ENCODE measurements at places on chromosomes 7 and 10.

DNA sequence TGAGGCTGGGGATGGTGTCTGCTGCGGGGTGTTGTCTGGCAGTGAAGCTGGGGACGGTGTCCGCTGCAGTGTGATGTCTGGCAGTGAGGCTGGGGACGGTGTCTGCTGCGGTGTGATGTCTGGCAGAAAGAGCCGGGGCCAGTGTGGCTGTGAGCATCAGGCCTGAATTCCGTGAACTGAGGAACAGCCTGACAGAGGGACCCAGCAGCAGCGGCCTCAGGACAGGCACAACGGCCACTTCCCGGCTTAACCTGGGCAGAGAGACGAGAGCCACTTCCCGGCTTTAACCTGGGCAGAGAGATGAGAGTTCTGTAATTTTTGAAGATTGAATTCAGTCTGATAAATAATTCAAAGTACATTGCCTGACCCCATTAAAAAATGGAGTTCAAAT is 321.2 kb downstream of the PTPRN2 start:
- DNase-seq, result no peak

DNA sequence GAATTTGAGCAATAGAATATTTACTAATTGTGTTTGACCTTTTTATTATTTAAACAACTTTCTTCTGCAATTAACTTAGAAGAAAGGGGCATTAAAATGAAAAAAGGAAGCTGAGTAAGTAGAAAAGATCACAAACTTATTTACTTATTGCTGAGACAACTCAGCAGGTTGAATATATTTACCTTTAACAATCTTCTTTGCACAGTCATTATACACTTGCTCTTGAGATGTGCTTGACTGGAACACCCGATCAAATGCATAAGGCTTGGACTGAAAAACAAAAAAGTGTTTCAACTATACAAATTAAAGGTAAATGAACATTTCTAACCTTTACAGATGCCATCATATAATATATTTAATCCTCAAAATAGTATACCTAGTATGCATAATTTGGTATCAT is 7.9 kb downstream of the KIF5B start:
- no peak for DNase-seq

DNA sequence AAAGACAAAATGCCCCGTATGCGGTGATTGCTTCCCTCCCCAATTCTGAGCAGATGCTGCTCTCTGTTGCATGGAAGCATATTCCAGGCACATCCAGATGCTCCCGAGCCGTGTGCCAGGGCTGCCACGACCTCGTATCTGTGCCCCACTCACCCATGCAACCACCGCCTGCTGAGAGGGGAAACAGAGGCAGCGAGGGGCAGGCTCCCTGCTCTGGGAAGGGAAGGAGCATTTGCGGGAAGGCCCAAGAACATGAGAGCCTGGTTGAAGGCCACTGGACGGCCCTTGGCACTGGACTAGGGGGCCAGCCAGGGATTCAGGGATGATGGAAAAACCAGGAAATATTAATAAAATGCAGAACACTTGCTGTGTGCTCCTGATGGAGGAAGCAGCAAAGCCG is 89.4 kb downstream of the CTBP2 start:
- DNase-seq, result no peak

DNA sequence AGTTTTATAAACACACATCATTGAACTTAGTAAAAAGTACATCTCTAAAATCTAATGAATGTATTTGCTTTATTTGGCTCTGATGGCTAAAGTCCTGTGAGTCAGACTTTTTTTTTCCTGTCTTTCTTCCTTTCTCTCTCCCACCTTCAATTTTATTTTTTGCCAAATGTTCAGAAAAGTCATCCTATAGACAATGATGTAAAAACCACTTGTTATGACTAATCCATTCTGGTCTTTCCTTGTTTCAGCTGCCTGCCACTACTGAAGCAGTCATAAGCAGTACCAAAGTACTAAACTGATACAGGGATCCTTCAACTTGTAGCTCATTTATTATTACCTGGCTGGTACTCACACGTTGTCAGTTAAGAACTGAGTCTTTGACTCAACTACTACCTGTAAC is 23.9 kb downstream of the HECTD2 start:
- no peak for DNase-seq

GRCh38 chr7:157502701-157503111 is 165.9 kb downstream of the DNAJB6 start:
- DNase-seq, result no peak

DNA sequence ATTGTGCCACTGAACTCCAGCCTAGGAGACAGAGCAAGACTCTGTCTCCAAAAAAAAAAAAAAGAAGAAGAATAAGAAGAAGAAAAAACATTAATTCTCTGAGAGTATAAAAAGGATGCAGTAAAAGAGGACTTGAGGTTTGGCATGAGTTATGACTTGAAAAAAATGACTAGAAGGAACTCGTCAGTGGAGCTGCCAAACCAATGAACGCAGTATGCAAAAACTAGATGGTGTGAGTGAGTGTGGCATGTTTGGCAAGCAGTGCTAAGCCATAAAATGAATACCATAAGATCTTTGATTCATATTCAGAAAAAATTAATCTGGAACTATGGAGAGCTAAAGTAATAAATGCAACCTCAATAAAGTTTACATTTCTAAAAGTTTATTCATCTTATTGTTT is 68.6 kb upstream of the MEOX2 start:
- DNase-seq, result no peak

GRCh38 chr10:33067481-33067880 is 109.5 kb upstream of the ITGB1 start:
- no peak for DNase-seq

- peak; percentile 62 for DNase-seq
These were observed 14.4 kb upstream of the RBM20 start for GRCh38 chr10:110629680-110630191.

DNA sequence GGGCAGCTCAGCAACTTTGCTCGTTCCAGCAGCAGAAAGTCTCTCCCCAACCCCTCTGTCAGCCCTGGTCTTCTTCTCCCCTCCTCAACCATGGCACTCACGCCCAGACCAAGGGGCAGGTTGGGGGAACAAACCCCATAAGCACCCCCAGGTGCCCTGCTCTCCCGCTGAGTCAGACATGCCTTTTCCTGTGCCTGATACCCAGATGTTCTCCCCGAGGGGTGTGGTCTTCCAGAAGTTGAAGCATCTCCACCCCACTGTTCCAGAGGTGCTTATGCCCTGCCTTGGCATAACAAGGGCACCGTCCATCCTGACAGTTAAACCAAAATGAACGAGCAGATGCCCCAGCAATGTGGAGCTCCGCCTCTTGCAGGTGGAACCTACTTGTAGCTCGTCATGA is 67.1 kb downstream of the C10orf143 start:
- DNase-seq, result no peak

- no peak for DNase-seq
These were observed 105.5 kb downstream of the TES start for GRCh38 chr7:116315803-116316202.

DNA sequence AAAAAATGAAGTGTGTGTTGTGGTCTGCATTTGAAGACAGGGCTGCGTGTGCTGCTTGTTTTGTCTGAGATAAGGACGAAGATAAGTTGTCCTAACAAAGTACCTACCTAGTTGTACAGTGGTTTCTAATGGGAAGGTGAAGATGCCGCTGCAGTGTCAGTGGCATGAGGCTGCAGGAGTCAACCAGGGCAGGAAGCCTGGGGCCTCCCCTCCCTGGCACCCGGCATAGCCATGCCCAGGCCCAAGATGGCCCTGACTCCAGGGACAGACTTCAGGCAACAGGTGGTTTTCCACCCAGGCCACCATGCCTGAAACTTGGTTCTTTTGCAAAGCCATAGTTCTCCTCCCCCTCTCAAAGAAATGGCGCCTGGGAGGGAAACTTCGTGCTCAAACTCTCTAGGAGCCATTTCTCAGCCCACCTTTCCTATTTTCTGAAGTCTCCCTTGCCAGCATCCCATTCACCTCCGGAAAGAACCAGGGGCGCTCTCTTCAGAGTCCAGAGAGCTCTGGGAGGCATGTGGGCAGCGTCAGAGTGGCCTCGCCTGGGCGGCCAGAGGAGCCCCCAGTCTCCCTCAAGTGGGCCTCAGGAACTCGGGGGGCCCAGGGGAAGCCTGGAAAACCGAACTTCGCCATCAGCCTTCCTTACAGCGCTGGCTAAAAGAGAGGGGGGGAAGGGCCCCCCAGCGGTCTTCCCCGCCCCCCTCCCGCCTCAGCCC is 2.1 kb upstream of the KAT6B start:
- DNase-seq, result no peak

DNA sequence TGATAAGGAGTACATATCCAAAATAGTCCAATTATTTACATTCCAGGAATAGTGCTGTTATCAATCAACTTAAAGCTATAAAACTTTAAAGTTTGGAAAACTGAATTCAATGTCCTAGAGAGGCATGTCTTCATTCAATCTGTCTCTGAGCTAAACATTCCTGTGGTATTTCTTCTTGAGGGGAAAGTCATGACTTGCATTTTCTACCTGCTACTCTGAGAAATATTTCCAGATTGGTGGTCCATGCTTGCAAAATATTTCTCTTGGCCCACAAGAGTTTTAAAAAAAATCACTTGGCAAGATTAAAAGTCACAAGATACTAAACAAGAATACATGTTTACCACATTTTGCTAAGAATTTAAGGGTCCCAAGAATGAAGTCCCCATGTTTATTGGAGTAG is 63.6 kb upstream of the HGF start:
- no peak for DNase-seq

DNA sequence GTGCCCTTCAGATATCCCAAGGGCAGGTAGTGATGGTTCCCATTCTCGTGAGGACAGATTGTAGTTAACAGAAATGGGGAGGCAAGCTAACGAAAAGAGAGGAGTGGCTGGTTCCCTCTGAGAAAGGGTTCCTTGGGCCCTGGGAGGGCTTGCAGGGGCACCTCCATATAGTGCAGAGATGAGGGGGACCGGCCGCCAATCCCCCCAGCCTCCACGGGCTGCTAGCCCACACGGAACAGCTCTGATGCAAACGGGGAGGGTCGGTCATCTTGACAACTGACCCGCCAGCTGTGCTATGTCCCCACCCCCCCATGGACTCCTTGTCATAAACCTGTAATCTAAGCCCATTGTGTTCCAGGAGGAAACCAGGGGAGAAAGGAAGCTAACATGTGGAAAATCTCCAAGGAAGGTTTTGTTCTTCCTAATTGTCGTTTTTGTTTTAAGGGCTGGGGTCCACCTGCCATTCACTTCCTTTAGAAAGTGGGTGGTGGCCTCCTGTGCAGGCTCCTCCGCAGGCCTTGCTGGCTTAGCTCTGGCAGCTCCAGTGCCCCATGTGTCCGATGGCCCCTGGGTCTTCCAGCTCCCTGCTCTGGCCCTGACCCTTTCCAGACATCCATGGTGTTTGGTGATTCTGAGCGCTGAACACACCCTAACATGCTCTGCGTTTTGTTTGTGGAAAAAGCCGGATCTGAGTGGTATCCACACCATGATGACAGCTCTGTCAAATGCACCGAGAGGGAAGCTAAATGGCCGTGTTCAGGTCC is 15.9 kb downstream of the ADCY1 start:
- DNase-seq, result no peak

DNA sequence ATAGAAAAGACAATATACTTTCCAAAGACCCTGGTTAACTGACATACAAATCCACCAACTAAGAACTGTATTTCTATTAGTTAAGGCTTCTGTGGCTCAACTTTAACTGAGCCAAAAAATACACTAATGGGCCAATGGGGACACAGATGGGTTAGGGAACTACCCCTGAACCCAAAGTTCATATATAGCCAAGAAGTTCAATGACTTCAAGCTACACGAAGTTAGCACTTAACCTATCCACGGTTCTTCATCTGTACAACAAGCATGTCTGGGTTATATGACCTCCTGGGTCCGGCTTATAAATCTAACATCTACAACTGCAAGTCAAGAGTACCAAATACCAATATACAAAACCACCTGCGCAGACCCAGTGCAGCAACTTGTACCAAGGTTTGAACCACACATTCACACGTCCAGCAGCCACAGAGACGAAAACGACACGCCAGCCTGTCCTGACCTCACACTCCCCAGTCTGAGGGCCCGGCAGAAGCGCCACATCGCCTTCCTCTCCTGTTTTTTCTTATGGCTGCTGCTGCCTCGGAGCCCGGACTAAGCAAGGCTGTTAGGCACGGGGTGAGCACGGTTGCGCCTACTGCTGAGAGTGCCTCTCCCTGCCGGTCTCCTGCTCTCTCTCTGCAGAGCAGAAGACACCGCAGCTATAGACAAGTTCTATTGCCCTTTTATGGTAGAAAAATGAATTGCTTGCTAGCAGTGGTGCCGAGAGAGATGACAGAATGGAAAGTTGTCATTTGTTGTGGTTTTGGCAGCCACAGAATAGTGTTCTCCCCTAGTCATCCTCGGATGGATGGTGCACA is 86.3 kb downstream of the RNF216 start:
- DNase-seq, result peak; percentile 80

DNA sequence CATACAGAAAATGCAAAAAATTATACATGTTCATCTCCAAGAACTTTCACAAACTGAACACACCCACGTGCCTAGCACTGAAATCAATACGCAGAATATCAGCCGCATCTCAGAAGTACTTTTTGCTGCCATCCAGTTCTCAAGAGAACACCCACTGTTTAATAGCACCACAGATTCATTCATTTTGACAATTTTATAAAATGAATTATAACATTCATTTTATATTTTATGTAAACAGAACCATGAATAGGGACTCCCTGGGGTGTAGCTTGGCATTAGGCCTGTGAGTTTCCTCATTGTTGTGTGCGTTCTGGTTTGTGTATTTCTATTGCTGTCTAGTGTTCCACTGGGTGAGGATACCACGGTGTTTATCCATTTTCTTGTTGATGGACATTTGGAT is 77.3 kb upstream of the PIP4K2A start:
- no peak for DNase-seq

DNA sequence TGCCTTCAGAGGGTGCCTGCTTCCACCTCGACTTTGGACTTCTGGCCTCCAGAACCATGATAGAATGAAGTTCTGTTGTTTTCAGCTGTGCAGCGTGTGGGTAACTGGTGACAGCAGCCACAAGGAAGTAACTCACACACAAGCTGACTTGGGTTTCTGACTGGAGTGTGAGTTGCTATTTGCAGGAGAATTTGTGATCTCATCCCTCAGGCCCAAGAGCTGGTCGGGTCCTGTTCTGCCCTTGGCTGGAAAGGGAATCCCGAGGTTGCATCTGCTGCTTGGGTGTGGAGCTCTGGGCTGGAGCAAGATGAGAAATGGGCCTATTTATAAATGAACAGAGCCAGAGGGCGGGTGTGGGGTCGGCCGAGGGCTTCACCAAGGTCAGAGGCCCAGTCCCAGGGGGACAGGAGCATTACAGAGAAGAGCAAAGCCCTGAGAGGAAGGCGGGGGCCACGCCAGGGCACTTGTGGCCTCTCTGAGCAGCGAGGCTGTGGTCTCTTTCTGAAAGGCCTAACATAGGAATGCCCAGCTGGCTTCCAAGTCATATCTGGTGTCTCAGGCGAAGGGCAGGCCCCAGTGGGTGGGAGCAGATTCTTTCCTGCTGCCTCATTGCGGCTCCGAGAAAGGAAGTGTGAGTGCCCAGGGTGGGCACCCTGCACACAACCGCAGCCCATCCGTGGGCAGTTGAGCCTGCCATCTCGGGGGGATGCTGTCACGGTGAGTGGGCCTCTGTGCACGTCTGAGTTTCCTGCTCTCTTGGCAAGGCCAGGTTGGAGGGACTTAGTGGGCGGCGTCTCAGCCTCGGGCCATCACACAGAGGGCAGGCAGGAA is 26.5 kb upstream of the C10orf71 start:
- DNase-seq, result no peak

- no peak for DNase-seq
These were observed 127.5 kb downstream of the TMEM178B start for GRCh38 chr7:141201145-141201885.

- DNase-seq, result no peak
These were observed 328.6 kb upstream of the HGF start for GRCh38 chr7:82098414-82098813.

- peak; percentile 27 for DNase-seq
These were observed 53.5 kb downstream of the AOAH start for GRCh38 chr7:36670585-36671431.

All from AG04450 (cell line).